Globus pallidus (tissue), 1 donor: ENCODE measurements at places on chromosomes 2 and 18.

- no peak for DNase-seq
Observed at GRCh38 chr2:164008752-164009151, 272.9 kb upstream of the FIGN start.

GRCh38 chr2:25740810-25741381, 67.5 kb upstream of the DTNB start:
- no peak for DNase-seq

DNA sequence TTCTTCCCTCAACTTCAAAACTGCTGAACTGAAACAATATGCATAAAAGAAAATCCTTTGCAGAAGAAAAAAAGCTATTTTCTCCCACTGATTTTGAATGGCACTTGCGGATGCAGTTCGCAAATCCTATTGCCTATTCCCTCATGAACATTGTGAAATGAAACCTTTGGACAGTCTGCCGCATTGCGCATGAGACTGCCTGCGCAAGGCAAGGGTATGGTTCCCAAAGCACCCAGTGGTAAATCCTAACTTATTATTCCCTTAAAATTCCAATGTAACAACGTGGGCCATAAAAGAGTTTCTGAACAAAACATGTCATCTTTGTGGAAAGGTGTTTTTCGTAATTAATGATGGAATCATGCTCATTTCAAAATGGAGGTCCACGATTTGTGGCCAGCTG, 8.4 kb downstream of the HOXD8 start:
- DNase-seq, result no peak

DNA sequence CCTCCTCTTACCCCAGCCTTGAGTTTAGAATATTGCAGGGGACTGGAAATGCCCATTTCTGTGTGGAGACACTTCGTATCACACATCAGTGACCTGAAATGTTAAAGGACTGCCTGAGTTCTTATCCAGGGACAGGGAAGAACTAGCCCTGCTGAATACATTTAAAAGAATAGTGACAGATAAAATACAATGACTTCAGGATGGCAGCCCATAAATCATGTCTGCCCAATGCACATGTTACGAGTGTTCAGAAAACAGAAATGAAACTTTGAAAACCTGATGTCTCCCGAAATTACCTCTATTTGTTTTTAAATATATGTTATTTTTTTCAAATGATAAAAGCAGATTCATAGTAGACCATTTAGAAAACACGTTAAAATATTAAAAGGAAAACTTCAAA, 22.3 kb upstream of the RAB12 start:
- DNase-seq, result no peak

GRCh38 chr2:191321861-191322662, 76.9 kb downstream of the MYO1B start:
- DNase-seq, result peak; percentile 53

DNA sequence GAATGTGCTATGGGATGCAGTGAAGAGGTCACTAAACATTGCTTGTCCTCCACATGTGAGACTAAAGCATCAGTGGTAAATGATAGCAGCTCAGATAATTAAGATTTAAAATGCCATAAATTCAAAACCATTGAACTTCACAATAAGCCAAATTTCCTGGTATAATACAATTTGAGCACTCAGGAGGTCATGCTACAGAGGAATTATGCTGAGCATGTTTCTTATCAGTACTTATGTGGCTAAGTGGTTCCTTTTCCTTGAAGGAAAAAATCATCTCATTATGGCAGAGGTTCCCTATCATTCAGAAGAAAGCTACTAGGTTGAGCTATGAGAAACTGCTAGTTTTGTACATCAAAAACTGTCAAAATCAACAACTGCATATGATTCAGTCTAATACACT, 156.6 kb downstream of the AGPS start:
- DNase-seq, result no peak

- no peak for DNase-seq
Observed at GRCh38 chr2:66560683-66561082, 125.8 kb downstream of the MEIS1 start.

GRCh38 chr2:71530641-71531332, 77.4 kb downstream of the DYSF start:
- no peak for DNase-seq

DNA sequence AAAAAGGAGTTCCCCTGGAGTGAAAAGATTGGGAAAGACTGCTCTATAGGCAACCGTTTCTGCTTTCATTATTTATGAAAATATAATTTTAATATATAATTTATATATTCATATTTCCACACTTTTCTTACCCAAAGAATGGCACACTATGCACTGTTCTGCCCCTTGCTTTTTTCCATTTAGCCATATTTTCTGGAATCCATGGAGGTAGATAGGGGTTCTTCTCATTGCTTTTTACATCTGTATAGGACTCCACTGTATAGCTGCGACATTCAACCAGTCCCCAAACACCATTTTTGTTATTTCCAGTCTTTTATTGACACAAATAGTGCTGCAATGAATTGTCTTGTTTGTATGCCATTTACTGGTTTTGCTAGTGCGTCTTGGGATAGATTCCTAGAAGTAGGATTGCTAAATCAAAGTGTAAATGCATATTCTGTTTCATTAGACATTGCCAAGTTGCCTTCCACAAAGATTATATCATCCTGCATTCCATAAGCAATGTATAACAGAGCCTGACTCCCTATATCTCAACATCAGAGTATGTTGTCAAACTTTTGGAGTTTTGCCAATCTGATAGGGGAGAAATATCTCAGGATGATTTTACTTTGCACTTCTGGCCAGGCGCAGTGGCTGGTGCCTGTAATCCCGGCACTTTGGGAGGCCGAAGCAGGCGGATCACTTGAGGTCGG, 26.6 kb upstream of the TCF7L1 start:
- DNase-seq, result no peak

DNA sequence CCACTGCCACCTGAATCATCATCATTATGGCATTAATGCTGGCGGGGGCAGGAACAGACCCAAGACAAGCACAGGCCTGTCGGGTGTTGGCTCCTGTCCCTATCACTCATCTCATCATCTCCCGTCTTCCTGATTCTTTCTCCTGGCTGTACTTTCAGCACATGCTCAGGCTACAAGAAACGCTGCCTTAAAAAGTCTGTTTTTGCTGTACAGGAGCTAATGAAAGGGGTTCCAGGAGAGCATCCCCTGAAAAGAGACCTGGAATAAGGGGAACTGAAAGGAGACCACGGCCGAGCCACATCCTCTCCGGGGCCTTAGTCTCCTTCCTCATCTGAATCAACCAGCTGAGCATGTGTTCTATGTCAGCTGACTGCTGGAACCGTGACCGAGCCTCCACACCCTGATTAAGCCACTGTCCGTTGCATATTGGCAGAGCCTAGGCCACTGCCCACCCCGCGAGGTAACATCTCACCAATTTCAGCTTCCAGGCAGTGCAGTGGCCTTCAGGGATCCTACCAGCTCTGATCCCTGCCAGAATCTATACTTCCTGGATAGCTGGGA, 62.6 kb downstream of the DNMT3A start:
- peak; percentile 80 for DNase-seq

DNA sequence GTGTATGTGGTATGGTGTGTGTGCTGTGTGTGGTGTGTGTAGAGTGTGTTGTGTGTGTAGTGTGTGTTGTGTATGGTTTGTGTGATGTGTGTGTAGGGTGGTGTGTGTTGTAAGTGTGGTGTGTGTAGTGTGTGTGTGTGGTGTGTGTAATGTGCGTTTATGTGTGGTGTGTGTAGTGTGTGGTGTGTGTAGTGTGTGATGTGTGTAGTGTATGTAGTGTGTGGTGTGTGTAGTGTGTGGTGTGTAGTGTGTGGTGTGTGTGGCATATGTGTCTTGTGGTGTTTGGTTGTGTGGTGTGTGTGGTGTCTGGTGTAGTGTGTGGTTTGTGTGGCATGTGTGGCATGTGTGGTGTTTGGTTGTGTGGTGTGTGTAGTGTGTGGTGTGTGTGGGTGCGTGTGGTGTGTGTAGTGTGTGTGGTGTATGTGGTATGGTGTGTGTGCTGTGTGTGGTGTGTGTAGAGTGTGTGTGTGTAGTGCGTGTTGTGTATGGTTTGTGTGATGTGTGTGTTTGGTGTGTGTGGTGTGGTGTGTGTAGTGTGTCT, 4.0 kb upstream of the RTP5 start:
- DNase-seq, result no peak

DNA sequence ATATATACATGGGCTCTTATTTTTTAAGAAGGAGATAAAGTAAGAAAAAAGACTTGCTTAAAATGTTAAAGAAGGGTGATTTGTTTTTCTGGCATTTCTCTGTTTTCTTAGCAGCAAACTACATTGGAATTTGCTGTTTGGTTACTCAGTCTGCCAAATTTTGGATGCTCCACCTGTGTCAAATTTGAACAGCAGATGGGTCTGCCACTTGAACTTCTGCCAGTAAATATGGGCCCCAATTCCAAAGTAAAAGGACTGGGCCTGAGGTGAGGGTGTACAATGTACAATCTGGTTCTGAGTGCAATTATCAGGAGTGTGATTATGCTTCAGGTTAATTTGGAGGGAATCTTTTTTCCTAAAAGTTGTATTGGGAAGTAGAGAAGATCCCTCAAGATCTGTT, 794.5 kb downstream of the DSC3 start:
- no peak for DNase-seq

GRCh38 chr2:100588071-100588786, 25.4 kb downstream of the PDCL3 start:
- DNase-seq, result no peak
